Caki2 (cell line): ENCODE measurements at places on chromosomes 11 and 22. TPM values are rescaled to one million over a fixed set of nuclear protein-coding genes. Genes with fewer than 3 reads are reported as not detected.

The LINC01488 gene
- not detected in 2 replicates for total RNA-seq

The CATSPERZ gene
- total RNA-seq, result not detected in 2 replicates

The DKK3 gene
- total RNA-seq, result 54.2 and 67.3 TPM in 2 replicates

The RASSF10 gene
- total RNA-seq, result 36.0 and 37.3 TPM in 2 replicates

The HBE1 gene
- total RNA-seq, result not detected in 2 replicates

The PACS1 gene
- 4.2 and 15.9 TPM in 2 replicates for total RNA-seq

The SEPTIN5 gene
- 37.8 and 46.2 TPM in 2 replicates for total RNA-seq

- DNase-seq, result no peak
Observed at GRCh38 chr11:41379084-41379483, 80.4 kb downstream of the LRRC4C start.

GRCh38 chr22:32591620-32592019 lies 117.0 kb downstream of the FBXO7 start:
- no peak for DNase-seq

- DNase-seq, result no peak
Observed at GRCh38 chr11:1982873-1983600, 14.6 kb downstream of the H19 start.

- DNase-seq, result no peak
Observed at GRCh38 chr22:33697640-33698039, 222.6 kb downstream of the LARGE1 start.

- no peak for DNase-seq
Observed at GRCh38 chr11:115360186-115360824, 143.9 kb downstream of the CADM1 start.

DNA sequence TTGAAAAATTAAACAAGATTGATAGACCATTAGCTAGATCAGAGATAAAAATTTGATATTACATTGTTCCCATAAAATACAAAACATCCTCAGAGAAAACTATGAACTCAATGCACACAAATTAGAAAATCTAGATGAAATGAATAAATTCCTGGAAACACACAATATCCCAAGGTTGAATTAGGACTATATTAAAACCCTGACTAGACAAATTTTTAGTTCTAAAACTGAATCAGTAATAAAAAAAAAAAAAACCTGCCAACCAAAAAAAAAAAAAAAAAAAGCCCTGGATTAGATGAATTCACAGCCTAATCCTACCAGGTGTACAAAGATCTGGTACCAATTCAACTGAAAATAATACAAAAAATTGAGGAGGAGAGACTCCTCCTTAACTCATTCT lies 5.5 kb upstream of the OR8K1 start:
- DNase-seq, result no peak

DNA sequence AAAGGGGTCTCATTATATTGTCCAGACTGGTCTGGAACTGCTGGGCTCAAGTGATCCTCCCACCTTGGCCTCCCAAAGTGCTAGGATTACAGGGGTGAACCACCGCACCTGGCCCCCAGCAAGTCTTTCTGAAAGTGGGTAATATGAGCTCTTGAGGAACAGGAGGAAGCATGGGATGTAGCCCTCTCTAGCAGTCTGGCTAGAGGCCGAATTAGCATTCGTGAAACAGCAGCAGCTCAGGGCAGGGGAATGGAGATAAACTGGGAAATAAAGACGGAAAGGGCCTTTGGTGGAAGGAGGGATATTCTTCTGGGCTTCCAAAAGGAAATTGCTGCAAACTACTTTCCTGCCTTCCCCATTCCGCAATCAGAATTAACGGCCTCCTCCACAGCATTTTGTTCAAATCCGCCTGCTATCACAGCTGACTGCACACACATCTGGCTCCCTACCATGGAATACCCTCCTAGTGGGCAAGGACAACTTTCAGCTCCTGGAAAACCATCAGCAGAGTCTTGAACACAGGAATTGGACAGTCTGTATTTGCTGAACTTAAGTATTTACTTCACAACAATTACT lies 44.3 kb downstream of the MICAL3 start:
- DNase-seq, result no peak

DNA sequence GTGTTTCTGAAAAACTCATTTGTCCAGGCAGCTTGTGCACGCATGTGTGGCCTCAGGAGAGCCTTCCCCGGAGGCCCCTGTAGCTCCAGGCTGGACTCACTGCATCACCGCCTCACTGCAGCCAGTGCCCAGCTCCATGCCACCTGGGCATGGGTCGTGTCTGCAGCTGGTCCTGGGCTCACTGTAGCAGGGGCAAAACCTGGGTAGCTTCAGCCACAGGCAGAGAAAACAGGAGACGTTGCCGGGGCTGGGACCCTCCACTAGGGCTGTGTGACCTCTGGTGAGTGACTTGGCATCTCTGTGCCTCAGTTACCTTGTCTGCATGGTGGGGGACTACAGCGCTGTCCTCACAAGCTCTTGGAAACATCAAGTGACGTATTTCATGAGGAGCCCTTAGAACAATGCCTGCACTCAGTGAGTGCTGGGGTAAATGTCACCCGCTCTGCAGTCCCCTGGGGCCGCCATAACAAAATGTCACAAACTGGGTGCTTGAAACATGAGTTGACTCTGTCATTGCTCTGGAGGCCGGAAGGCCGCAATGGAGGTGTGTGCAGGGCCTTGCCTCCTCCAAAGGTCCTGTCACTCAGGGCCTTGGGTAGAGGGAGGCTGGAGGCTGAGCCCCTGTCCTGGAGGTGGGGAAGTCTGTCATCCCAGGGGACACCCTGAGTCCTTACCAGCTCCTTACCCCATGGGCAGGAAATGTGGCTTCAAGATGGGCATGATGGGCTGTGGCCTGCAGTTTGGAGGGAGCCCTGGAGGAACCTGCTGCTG lies 488.7 kb downstream of the TBC1D22A start:
- no peak for DNase-seq

GRCh38 chr11:128548649-128549255 lies 38.6 kb downstream of the ETS1 start:
- DNase-seq, result no peak

DNA sequence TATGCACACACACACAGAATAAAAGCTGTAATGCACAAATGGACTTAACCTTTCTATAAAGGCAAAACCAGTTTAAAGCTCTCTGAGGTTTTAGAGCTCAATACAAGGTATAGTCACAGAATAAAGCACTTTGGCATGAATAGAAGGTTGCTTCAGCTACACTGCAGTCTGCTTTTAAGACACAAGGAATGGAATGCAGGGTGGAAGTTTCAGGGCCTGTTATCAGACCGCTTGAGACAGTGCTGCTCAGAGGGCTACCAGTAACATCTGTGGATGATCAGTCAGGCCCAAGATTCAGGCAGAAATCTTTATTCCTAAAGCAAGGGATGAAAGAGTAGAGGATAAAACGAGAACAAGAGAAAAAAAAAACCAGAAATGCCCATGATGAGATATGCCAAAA lies 46.7 kb downstream of the CD44 start:
- DNase-seq, result no peak

DNA sequence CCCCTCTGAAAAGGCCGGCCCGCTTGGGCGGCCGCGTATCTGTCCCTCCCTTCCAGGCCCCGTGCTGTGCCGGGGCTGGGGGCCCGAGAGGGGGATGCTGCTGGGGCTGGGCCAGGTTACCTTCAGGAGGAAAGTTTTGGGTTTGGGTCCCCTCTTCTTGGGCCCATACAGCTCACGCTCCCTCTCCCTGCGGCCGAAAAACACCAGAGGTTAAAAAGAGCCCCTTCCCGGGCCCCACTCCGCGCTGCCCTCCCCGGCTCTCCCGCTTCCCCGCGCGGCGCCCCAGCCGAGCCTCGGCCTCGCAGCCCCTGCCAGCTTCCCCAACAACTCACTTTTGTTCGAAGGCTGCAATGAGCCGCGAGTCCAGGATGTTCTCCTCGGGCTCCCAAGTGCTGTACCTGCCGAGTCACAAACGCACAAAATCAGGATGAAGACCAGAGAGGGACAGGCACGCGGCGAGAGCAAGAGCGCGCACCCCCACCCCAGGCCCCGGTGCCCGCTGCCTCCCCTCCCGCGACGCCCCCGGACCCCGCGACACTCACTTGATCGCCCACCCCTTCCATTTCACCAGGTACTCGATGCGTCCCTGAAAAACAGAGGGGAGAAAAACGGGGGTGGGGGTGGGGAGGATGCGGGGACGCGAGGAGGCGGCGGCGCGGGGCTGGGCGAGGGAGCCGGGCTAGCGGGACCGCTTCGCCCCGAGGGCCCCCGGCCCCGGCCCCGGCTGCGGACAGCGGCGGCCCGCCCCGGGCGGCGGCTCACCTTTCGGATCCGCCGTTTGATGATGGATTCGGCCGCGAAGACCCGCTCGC lies 450 bp downstream of the CBX6 start:
- peak; percentile 40 for DNase-seq

DNA sequence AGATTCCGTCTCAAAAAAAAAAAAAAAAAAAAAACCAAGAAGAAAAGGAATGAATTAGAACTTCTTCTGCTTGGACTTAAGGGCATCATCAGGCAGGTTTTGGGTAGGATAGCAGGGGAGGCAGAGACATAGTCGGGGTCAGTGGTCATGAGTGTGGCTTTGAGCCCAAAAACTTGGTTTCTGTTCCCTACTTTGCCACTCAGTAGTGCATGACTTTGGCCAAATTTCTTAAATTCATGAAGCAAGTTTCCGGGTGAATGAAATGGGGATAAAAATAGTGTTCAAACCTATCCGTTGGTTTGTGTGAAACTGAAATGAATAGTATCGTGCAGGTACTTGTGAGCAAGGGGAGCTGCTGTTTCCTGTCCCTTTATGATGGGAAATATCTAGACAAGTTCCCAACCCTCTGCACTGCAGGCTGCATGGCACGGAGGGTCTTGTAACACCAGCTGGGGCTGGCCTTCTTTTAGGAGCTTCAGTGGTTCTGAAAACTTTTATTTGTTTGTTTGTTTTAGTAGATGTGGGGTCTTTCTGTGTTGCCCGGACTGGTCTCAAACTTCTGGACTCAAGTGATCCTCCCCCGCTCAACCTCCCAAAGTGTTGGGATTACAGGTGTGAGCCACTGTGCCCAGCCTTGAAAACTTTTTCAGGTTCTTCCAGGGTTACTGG lies 18.4 kb downstream of the NEAT1 start:
- peak; percentile 46 for DNase-seq

DNA sequence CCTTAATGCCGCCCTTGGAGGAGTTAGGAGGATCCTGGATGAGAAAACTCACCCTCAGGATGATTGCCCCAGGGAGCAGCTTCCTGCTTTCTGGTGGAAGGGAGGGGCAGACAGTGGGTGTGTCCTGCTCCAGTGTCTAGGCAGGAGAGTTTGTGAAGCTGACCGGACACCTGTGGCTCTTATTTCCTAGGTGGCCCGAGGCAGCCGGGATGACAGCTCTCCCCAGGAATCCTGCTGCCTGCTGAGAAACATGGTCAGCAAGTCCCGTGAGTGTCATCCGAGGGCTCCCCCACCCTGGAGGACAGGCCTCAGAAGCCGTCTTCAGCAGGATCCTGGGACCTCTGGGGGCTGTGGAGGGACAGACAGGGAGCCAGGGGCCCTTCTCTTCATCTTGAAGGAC lies 50.4 kb downstream of the ST3GAL4 start:
- no peak for DNase-seq
